Nasal cavity respiratory epithelium epithelial cell of viscerocranial mucosa (primary cell): ENCODE measurements at places on chromosomes 1 and 21. TPM values are rescaled to one million over a fixed set of nuclear protein-coding genes. Genes with fewer than 3 reads are reported as not detected.

NR5A2 gene
- total RNA-seq: under 0.01 TPM in 1 of 2 replicates, not detected in the other

GPR3 gene
- total RNA-seq: under 0.01 TPM in 2 replicates

HSD3B1 gene
- not detected in 2 replicates for total RNA-seq

ITLN2 gene
- total RNA-seq: 0.21 TPM in 1 of 2 replicates, not detected in the other

FCRL5 gene
- total RNA-seq: not detected in 2 replicates

SLAMF9 gene
- 0.14 and 6.8 TPM in 2 replicates for total RNA-seq

LMOD1 gene
- total RNA-seq: 0.21 TPM in 1 of 2 replicates, not detected in the other

LRRC8B gene
- total RNA-seq: 15.7 and 18.1 TPM in 2 replicates

PLA2G2D gene
- total RNA-seq: not detected in 2 replicates

PDE9A gene
- total RNA-seq: 0.68 and 6.1 TPM in 2 replicates

GNG4 gene
- 0.57 TPM in 1 of 2 replicates, not detected in the other for total RNA-seq

TFAP2E gene
- 0.21 and 0.34 TPM in 2 replicates for total RNA-seq

CD1E gene
- total RNA-seq: not detected in 2 replicates

IGSF21 gene
- not detected in 2 replicates for total RNA-seq

VN1R5 gene
- not detected in 2 replicates for total RNA-seq

FNDC10 gene
- total RNA-seq: 0.34 and 2.5 TPM in 2 replicates

S100A3 gene
- 2.1 and 2.3 TPM in 2 replicates for total RNA-seq

CCDC27 gene
- total RNA-seq: not detected in 2 replicates

NKAIN1 gene
- total RNA-seq: 0.07 TPM in 1 of 2 replicates, not detected in the other

MOB3C gene
- total RNA-seq: 7.5 and 11.0 TPM in 2 replicates

LCE3D gene
- total RNA-seq: 35.9 TPM in 1 of 2 replicates, not detected in the other

CD5L gene
- total RNA-seq: not detected in 2 replicates

SEMA4A gene
- total RNA-seq: 3.8 and 11.9 TPM in 2 replicates

TLR5 gene
- 0.34 and 7.9 TPM in 2 replicates for total RNA-seq

CFHR3 gene
- total RNA-seq: 0.14 TPM in 1 of 2 replicates, not detected in the other

LCE1A gene
- total RNA-seq: 0.34 TPM in 1 of 2 replicates, not detected in the other

TOMM20 gene
- 99.5 and 129 TPM in 2 replicates for total RNA-seq

PLA2G2F gene
- under 0.01 TPM in 1 of 2 replicates, not detected in the other for total RNA-seq

MAST2 gene
- 16.7 and 28.5 TPM in 2 replicates for total RNA-seq

FCER1A gene
- total RNA-seq: not detected in 2 replicates

AVPR1B gene
- total RNA-seq: not detected in 2 replicates

HPCAL4 gene
- total RNA-seq: under 0.01 TPM in 2 replicates
